ENCODE measurements at places on chromosomes 2 and 18.
A peak's percentile ranks its signal among the peaks of the same experiment; 100 is the strongest.

DNA sequence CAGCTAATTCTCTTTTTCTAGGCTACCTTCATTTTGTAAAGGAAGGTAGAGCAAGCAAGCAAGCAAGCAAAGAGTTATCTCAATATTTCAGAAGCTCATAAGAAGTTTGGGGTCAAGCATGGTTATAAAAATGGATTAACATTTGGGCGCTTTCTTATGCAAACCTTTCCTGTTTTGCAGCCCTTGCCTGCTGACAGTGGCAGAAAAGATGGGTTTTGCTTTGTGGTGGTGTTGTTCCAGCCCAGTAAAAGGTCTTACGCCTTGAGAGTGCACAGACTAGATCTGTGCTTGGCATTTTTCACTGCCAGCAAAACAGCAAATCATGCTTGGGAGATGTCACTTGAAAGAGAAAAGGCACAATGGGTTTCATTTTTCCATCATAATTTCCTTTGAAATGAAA lies 1320.6 kb upstream of the CELF4 start:
- no peak for DNase-seq

GRCh38 chr2:85772841-85773491 lies 19.2 kb downstream of the ATOH8 start:
- no peak for DNase-seq

GRCh38 chr2:239778861-239779558 lies 246.1 kb downstream of the NDUFA10 start:
- DNase-seq: no peak

DNA sequence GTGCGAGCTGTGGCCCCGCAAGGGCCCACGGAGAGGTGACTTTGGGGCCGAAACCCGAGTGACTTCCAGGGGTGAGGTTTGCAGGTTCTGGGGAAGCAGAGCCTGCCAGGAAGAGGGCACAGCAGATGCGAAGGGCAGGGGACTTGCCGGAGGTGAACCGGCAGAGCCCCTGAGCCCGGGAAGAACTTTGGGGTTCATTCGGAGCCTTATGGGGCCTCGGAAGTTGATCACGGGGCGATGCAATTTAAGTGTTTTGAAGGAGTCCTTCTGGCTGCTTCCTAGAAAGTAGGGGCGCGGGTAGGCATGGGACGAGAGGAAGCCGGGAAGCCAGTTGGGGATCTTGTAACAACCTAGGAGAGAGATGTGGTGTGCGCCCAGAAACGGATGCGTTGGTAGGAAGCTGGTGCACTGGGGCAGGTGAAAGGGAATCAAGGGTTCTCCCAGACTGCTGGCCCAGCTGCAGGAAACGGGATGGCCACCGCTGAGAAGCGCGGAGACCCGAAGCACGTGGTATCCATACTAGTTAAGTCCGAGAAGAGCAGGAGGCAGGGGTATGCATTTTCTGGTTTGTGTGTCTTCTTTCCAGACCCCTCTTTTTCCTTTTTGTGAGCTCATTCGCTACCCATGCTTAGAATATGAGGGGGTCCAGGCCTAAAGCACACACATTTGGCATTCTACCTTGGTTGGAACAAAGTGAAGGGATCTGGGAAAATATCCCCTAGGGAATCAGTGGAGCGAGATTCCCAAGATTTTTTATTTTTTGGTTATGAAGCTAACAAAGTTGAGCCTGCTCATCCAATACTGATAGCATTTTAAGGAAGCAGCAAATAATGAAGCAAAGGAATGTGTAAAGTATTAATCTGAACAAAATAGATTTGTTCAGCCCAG lies 758 bp downstream of the SCLY start:
- peak; percentile 35 for DNase-seq

DNA sequence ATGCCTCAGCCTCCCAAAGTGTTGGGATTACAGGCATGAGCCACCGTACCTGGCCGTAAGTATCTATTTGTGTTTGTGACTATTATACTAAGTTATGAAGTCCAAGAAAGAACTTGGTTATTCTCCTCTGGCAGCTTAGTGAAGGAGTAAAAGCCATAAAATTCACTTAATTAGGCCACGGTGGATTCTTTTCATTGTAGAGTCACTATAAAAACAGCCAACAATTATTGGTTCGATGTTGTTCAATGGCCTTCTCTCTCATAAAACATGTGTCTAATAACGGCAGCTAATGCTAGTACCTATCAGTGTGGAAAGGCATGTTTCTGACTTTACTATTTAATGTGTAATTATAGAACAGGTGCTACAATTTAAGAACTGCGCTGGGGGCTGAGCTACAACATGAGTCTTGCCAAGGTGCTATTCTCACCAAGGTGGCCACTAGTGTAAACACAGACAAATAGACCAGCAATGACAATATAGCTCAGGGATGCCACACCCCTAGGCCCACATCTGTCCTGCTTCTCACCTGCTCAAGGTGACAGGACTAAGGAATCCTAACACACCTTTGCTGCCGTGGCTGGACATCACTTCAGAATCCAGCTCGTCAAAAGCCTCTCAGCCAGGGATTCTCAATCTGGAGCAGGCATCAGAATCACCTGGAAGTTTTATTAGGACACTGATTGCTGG lies 17.2 kb downstream of the ATP8B1 start:
- no peak for DNase-seq

- no peak for DNase-seq
Observed at GRCh38 chr2:144514616-144515091, 5.3 kb downstream of the ZEB2 start.

- no peak for DNase-seq
Observed at GRCh38 chr2:3139906-3140305, 237.7 kb downstream of the EIPR1 start.

GRCh38 chr2:139969323-139969722 lies 1189.1 kb upstream of the NXPH2 start:
- no peak for DNase-seq

DNA sequence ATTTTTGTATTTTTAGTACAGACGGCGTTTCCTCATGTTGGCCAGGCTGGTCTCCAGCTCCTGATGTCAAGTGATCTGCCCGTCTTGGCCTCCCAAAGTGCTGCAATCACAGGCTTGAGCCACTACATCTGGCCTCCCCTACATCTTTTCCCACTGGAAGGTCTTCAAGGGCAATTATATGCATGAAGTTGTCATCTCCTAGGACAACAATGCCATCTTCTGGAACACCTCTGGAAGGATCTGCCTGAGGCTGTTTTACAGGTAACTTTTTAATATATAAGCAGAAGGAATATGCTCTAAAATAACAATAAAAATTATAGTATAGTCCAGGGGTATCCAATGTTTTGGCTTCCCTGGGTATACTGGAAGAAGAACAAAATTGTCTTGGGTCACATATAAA lies 321.4 kb downstream of the AFF3 start:
- DNase-seq: no peak

- peak; percentile 82 for DNase-seq
Observed at GRCh38 chr2:231132129-231132528, 7.3 kb upstream of the HTR2B start.

DNA sequence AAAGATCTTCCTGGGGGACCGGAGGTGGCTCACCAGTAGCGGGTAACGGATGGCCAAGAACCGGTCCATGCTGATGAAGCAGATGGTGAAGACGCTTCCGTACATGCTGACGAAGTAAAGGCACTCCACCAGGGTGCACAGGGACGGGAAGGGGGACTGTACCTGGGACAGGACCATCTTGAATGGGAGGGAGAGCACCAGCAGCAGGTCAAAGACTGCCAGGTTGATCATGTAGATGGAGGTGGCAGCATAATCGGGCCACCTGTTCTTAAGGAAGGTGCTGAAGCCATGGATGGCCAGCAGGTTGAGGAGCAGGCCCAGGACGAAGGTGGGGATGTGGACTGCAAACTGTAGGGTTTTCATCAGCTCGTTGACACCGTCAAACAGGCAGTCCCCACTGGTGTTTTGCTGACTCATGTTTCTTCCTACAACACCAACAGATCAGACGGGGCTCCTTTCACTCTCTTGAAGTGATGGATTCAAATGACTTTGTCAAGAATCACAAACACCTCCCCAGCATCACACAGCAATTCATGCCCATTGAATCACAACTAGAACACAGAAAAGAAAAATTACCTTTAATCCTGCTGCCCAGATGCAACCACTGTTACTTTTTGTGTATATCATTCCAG lies 14.4 kb downstream of the GPR55 start:
- no peak for DNase-seq

- DNase-seq: no peak
Observed at GRCh38 chr2:3040496-3041140, 337.0 kb downstream of the EIPR1 start.

DNA sequence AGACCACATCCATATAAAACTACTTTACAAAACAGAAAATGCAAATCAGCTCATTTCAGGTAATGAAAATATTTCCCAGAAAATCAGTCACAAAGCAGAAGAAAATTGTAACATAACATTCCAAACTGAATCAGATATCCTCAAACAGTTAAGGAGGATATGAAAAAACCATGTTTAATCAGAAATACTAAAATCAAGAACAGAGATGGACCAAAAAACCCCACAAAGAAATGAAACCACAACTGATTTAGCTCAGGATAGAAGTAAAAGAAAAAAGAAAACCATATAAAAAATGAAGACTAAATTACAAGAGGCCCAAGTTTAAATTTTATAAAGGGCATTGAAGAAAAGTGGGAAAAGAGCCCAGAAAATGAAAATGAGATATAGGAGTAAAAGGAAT lies 102.9 kb downstream of the RAB3GAP1 start:
- no peak for DNase-seq

- DNase-seq: no peak
Observed at GRCh38 chr2:143051465-143051864, 77.8 kb upstream of the ARHGAP15 start.

- no peak for DNase-seq
Observed at GRCh38 chr2:226607379-226607778, 192.2 kb downstream of the IRS1 start.

GRCh38 chr2:206257350-206257749 lies 17.1 kb upstream of the ZDBF2 start:
- no peak for DNase-seq

- DNase-seq: no peak
Observed at GRCh38 chr2:60992985-60993392, 24.5 kb upstream of the PEX13 start.

DNA sequence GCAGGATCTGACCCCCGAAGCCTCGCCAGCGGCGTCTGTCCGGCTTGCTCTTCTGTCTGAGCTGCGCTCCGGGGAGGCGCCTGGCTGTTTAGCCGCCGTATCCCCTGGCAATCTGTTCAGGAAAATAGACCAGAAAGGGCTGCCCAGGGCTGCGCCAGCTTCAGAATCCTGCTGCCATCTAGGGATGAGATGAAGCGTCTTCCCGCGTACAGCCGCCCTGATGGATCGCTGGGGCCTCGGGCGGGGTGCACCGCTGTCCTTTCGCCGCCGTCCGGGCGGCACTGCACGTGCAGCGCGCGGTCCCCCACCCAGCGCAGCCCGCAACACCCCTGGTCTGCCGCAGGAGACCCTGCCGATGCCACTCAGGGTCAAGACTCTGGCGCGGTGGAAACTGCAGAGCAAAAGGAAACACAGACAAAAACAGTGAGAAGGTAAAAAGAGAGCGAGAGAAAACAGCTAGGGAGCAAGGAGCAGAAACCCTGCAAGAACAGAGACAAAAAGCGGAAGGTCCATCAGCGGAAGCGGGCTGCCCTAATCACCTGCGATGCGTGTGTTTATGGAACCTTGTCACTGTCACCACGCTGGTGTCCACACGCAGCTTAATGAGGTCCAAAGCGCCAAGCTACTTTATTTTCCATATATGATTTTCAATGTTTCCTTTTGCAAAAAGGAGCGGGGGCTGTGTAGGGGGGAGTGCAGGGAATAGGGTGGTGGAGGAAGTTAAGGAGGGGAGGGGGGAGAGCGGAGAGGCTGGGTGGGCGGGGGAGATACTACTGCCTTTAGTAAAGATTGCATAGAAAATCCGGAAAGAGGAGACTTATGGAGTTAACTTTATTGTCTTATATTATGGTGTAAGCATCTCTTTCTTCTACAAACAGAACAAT lies 2113.3 kb upstream of the PIK3C3 start:
- DNase-seq: peak; percentile 69

DNA sequence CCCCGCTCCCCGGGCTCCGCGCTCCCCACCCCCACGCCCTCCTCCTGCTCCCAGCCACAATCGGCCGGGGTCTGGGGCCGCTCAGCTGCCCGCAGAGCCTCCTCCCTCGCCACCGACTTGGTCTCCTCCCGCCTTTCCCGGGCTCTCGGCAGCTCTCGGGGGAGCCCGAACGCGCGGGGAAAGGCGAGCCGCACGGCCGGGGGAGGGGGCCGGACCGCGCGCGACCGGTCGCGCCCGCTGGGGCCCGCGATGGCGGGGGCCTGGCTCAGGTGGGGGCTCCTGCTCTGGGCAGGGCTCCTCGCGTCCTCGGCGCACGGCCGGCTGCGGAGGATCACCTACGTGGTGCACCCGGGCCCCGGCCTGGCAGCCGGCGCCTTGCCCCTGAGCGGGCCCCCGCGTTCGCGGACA lies 327 bp downstream of the LTBP1 start:
- no peak for DNase-seq

DNA sequence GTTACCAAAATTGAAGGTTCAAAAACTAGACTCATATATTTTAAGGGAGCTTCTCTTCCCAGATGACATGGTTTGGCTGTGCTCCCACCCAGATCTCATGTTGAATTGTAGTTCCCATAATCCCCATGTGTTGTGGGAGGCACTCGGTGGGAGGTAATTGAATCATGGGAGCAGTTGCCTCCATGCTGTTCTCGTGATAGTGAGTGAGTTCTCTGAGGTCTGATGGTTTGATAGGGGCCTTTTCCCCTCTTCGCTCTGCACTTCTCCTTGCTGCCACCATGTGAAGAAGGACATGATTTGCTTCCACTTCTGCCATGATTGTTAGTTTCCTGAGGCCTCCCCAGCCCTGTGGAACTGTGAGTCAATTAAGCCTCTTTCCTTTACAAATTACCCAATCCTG lies 140.1 kb downstream of the MAIP1 start:
- no peak for DNase-seq

DNA sequence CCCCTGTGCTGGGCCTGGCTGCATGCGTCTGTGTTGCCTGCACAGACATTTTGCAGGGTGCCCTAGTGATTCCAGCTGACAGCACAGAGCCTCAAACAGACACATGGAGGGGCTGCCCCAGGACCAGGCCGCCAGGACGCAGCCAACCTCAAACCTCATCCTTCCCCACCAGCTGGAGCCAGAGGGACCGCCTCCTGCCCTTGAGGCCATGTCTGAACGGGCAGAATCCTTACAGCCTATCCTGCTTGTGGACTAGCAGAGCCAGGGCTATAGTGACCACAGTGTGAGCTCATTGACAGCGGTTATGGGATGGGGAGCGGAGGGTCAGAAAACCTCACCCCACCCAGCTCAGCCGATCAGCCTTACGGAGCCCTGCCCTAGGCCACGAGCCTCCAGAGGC lies 22.4 kb downstream of the ODC1 start:
- no peak for DNase-seq

GRCh38 chr2:227921648-227922047 lies 50.2 kb downstream of the DAW1 start:
- no peak for DNase-seq
